Adrenal gland (tissue), 19 donors: ENCODE measurements at places on chromosomes 4 and X.

- peak; percentile 5 for DNase-seq
These were observed 75.2 kb upstream of the ENPP6 start for GRCh38 chr4:184292877-184293276.

DNA sequence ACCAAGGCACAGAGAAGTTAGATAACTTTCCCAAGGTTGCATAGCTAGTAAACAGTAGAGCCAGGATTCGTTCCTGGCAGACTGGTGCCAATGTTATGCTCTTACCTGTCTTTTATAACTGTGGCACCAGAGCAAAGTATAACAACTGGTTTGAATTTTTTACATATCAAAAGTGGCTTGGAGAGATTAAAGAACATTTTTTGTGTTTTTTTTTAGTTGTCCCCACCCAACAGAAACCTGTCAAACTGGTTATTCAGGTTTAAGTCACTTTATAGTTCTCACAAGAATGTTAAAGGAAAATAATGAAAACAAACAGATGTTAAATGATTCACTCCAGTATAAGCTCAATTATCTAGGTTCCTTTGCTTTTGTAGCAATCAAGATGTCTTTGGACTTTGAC is 15.6 kb upstream of the FAM47E start:
- DNase-seq = no peak

GRCh38 chrX:114619874-114620273 is 36.0 kb downstream of the HTR2C start:
- DNase-seq = no peak

DNA sequence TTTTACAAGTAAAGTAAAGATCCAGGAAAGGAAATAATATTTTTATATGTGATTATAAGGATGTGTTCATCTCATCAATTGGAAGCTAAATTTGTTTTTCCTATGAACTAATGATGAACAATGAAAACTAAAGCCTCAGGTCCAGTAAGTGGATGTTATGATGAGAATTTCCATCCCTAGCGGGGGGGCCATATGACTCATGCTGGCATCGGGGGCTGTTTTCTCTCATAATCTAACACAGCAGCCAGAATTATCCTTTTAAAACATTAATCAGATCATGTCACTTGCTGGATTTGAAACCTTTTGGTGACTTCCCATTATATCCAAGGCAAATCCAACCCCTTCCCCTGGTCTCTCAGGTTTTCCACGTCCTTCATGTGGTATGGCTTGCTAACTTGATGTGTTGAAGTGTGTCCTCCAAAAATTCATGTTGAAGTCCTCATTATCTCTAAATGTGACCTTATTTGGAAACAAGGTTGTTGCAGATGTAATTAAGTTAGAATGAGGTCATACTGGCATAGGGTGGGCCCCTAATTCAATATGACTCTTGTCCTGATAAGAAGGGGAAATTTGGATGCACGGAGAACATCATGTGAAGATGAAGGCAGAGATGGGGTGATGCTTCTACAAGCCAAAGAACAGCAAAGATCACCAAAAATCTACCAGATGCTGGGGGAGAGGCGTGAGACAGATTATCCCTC is 96.8 kb downstream of the AKAP4 start:
- peak; percentile 22 for DNase-seq

DNA sequence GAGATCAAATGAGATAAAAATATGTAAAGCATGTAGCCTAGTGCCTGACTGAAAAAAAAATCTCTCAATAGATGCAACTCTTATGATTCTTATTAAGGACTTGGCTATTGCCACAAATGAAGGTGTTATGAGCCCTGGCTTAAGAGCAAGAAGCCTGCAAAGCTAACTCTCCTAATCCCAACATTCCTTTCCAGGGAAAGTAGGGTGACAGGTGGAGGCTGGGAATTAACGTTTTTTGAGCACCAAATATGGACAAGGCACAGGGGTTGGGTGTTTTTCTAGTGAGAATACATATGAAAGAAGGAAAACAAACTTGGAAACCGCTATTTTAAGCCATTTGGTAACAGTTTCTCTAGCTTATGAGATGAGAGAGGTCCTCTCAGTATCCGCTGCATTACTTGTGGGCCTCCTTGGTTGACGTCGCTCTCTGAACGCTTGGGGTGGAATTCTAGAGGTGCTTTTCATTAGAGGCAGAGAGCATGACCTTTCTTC is 2.4 kb downstream of the RHOH start:
- DNase-seq = no peak

GRCh38 chr4:2472187-2472586 is 3.3 kb downstream of the RNF4 start:
- DNase-seq = no peak

DNA sequence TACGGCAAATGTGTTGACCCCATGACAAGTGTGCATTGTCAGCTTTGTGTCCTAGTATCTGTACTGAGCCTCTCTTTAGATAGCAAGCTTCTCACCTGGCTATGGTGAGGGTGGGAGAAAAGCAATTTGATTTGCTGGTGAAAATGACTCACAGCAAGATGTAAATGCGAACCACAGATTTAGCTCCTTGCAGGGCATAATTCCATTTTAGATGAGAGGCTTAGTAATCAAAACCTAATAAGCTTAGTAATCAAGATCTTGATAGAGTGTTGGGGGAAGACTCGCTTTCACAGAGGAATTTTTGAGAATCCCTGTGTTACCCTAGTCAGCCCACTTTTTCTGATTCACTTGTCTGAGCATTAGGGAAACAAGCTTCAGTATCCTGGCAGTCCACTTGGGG is 7.7 kb upstream of the OCIAD2 start:
- no peak for DNase-seq

- no peak for DNase-seq
These were observed 2.4 kb downstream of the PCGF3 start for GRCh38 chr4:707929-708630.

- DNase-seq = no peak
These were observed 56.1 kb downstream of the KLHL5 start for GRCh38 chr4:39118034-39118658.

- no peak for DNase-seq
These were observed 195.7 kb downstream of the SHROOM3 start for GRCh38 chr4:76630741-76631140.

DNA sequence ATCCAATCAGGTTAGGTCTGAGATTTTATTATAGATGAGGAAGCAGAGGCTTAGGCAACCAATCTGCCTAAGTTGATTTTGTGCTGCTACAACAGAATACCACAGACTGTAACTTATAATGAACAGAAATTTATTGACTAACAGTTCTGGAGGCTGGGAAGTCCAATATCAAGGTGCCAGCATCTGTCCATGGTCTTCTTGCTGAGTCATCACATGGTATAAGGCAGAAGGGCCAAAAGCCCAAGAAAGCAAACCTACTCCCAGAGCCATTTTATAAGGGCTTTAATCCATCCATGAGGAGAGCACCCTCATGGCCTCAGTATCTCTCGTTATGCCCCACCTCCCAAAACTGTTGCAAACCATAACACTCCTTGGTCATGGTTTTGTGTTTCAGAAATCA is 55.8 kb downstream of the GPAT3 start:
- no peak for DNase-seq

DNA sequence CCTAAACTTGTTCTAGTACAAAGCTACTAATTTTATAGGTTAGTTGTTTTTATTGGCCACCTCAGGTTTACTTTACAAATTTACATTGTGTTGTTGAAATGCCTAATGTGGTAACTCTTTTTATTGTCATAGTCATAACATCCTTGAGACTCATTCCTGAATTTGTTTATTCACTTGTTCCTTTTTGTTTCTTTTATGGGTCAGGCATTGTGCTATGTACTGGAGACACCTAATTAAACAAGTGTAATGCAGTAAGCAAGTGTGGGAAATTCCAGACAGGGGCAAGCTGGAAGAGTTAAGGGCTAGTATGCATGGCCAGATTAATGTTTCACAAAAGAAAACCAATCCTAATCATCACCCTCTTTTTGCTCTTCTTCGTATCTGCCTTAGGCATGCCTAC is 30.5 kb upstream of the TTC29 start:
- no peak for DNase-seq

DNA sequence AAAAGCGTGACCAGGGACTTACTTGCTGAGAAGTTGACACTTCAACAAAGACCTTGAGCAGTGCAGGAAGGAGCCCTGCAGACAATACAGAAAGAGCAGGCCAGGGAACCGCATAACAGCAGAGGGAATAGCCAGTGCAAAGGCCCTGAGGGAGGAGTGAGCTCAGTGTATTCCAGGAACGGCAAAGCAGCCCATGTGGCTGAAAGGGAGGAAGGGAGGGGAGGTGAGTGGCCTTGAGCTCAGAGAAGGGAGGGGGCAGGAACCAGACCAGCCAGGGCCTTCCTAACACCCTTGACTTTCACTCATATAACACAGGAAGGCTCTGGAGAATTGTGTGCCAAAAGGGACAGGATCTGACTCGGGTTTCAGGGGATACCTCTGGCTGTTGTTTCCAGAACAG is 112.2 kb downstream of the BCOR start:
- DNase-seq = no peak

DNA sequence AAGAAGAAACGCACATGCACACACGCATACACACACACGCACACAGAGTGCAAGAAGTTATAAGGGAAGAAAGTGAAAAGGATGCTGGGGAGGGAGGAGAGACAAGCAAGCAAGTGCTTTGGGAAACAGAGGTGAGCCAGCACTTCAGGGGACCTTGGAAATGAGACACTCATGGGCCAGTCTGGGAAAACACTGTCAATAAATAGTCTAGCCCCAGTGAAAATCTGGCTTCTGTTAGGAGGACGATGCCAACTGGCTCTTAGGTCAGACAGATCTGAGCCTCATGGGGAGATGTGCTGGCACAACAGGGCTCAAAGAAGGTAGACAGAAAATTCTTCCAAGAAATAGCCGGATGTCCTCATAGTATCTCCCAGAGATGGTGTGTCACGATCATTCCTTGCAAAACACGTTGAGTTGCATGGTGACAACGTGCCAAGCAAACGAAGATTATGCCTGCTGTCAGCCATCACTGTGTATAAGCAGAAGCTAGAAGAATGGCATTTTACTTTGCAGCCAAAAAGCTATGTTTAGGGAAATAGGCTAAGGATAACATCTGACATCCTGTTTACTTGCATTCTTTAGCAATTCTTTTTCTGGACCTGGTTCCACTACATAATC is 557 bp upstream of the ARHGEF6 start:
- DNase-seq = peak; percentile 44

DNA sequence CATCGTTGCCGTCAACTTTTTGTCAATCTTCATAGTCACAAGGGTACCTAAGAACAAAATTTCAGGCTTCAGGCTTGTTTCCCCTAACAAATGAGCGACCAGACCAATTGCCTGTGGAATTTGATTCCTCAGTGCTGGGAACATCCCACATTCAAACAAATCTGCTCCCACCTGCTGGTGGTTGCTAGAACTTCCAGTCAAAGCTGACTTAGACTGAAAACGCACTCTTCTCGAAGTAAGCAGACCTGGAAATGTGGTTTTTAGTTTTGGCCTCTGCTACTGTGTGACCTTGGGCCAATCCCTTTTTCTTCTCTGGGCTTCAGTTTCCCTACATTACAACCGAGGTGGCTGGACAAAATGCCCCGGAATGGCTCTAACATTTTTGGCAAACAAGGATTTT is 1.8 kb upstream of the GABRQ start:
- peak; percentile 65 for DNase-seq

- DNase-seq = no peak
These were observed 447.0 kb upstream of the GALNT7 start for GRCh38 chr4:172721659-172722058.

DNA sequence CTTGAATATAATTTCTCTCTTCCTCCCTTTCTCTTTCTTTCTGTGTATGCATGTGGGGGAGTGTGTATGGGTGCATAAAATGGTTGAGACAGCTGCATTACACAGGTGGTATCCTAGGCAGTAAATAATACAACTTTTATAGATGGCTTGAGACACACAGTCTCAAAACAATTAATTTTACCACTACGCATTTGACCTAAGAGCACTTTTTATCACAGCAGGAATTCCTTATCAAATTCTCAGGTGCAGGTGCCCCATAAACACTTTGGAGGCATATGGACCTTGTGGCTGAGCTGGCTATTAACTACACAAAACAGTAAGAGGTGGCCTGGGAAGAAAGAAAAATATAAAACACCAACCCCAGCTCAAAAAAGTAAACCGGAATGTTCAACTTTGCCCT is 91.3 kb downstream of the RASGEF1B start:
- no peak for DNase-seq

DNA sequence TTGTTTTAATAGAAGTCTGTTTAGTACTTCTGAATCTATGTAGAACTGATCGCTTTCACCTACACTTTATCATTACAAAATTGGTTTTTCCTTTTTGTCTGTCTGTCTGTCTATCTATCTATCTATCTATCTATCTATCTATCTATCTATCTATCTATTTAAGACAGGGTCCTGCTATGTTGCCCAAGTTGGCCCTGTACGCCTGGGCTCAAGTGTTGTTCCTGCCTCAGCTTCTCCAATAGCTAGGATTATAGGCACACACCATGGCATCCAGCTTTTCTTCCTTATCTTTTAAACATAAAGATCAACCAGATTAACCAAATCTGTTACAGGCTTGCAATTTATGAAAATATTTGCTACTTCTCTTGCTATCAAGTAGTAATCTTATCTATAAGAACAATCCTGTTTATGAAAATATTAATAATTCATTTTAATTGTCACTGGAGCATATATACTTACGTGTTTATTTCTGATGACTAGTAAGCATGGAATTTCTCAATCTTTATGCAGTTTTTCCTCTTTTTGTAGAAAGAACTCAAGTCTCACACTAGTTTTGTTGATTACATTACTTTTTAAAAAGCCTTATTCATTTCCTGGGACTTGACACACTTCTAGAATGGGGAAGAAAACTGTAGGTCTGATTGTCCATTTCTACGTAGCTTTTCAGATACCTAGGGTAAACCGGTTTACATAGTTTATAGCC is 24.5 kb downstream of the KIAA0232 start:
- DNase-seq = no peak

DNA sequence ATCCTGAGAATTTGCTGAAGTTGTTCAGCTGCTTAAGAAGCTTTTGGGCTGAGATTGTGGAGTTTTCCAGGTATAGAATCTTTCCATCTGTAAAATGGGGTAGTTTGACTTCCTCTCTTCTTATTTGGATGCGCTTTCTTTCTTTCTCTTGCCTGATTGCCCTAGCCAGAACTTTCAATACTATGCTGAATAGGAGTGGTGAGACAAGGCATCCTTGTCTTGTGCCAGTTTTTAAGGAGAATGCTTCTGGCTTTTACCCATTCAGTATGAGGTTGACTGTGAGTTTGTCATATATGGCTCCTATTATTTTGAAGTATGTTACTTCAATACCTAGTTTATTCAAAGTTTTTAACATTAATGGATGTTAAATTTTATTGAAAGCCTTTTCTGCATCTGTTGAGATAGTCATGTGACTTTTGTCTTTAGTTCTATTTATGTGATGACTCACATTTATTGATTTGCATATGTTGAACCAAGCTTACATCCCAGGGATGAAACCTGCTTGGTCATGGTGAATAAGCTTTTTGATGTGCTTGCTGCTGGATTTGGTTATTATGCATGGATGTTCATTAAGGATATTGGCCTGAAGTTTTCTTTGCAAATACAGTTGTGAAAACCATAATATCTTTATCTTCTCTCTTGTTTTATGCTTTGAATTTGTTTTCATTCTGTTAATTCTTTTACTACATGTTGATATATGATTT is 573.8 kb upstream of the NDST4 start:
- DNase-seq = no peak
